Activated CD4-positive, alpha-beta T cell treated with anti-CD3 and anti-CD28 coated beads, Interleukin-2, amount 10 ng/mL, durations not matched to agents 7 days and 5 days (primary cell): ENCODE measurements at places on chromosomes 5 and 9.

DNA sequence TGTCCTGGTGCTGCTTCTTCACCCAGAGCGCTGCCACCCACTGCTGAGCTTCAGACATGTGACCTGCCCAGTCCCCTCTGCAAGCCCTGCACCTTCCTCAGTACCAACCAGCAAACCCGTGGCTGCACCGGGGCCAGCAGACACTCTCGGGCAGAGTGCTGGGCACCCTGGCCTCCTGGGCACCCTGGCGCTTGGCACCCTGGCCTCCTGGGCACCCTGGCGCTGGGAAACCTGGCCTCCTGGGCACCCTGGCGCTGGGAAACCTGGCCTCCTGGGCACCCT lies 31.7 kb upstream of the SLC12A7 start:
- no peak for DNase-seq

GRCh38 chr5:157456301-157456700 lies 3.7 kb upstream of the NIPAL4 start:
- no peak for DNase-seq

DNA sequence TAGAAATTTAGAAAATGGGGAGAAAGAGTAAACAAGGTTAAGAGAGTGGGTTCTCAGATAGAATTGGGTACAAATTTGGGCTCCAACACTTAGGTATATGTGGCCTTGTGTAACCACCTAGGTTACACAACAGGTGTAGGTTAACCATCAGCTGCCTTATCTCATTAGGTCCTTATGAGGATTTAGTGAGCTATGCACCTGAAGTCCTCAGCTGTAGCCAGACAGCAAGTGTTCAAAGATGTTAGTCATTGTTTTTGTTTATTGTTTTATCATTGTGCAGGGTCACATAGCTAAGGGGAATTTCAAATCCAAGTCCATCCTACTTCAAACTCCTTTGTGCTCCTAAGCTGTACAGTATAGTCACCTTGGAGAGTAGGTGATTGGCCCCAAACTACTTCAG lies 970 bp upstream of the TRIM32 start:
- no peak for DNase-seq

DNA sequence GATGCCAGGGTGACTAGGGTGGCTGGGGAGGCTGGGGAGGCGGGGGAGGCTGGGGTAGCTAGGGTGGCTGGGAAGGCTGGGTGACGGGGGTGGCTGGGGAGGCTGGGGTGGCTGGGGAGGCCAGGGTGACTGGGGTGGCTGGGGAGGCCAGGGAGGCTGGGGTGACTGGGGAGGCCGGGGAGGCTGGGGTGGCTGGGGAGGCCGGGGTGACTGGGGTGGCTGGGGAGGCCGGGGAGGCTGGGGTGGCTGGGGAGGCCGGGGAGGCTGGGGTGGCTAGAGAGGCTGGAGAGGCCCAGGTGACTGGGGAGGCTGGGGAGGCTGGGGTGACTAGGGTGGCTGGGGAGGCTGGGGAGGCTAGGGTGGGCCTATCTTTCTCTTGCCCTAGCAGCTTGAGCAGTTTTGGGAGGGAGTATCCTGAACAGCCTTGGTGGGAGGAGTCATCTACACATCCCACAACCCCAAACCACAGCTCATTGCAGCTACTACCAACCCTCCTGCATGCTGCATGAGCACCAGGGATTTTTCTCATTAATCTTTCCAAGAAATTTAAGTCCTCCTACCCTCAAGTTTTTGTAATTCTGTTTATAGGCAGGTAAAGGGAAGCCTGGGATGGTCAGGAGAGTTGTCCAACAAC lies 203.2 kb upstream of the IRX1 start:
- no peak for DNase-seq

- no peak for DNase-seq
These were observed 546.4 kb downstream of the EFNA5 start for GRCh38 chr5:107124376-107124775.

DNA sequence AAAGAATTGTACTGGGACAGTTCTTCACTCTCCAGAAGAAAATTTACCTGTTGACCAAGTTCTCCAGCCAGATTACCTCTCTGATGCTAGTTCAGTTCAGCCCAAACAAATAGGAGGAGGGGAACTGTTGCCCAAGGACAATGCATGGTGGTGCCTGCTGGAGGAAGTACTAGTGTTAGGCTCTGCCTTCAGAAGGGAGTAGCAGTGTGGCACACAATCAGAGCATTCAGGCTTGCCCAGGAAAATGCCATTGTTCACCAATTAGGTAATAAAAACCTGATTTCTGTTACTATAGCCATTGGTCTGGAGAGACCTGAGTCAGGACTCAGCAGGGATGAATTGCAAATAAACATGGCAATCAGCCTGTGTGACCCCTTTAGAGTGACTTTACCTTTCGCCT lies 720.8 kb upstream of the ZNF608 start:
- no peak for DNase-seq

DNA sequence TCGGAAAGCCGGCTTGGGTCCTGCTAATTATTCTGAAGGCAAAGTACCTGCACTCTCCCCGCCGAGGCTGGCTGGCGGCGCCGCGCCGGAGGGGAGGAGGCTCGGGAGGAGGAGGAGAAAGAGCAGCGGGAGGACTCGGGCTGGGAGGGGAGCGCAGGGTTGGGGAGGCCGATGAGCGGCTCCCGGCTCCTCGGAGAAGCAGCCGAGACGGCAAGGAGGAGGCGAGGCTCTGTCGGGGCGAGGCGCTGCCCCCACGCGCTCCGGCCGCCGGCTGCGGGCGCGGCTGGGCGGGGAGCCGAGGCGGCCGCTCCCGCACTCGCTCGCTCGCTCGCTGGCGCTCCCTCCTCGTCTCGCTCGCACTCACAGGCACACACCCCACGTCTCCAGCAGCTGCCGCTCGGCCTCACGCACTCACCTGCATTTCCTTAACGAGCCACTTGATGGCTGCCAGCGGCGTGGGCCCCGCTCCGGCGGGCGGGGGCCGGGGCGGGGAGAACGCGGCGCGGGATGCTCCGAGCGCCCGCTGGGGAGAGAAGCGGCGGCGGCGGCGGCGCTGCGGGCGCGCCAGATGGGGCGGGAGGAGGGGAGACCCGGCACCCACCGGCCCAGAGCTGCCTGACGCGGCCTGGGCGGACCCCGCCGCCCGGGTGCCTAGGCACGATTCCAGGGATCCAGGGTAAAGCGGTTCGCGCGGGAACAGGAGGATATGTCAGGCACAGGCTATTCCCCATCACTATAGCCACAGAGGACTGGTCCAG lies at the start of gene PTPRD:
Gene PTPRD, minus strand, starts transcription at position 362 of the 758 bp plus-strand sequence.
- peak; percentile 25 for DNase-seq

DNA sequence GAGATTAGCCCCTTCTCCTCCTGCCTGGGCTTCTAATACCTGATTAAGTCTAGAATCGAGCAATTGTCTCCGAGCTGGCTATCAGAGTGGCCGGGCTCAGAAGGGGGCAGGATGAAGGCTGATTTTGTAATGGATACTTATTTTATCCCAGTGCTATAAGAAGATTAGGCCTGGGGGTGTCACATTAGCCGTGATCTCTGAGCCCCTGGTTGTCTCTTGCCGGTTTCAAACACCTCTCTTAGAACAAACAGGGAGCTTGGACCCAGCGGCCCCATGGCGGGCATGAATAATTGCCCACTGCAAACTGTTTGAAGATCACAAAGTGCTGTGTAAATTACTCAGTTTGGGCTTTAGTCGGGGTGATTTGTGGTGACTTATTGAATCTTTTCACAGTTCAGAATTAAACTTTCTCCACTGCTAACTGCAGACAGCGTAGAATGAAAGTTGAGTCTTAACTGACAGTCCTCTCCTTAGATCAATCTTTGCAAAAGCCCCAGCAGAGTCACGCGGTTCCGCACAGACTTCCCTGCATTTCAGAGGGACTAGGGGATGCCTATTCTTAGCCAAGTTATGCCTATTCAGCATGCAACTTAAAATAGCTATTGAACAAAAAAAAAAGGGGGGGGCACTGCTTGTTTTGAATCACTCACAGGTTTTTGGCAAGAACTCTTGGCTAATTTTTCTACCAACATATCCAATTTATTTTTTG lies 200.6 kb upstream of the IRX1 start:
- no peak for DNase-seq

DNA sequence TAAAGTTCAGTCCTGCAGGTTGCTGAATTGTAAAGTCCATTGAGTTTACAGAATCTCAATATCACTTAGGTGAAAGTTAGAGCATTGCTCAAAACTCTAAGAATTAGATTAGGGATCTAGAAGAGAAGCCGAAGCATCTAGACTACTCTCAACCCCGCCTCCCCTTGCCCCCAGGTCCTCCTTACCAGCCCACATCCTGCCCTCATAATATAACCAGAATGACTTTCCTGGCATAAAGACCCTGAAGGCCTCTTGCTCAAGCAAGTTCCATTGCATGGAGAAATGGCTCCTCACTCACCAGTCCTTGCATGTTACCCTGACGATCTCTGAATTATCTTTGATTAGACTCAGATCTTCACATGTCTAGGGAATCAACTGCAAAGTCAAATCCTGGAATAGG lies 78.8 kb downstream of the SPATA31C2 start:
- DNase-seq: no peak

GRCh38 chr5:119913425-119913824 lies 284.1 kb downstream of the FAM170A start:
- no peak for DNase-seq

DNA sequence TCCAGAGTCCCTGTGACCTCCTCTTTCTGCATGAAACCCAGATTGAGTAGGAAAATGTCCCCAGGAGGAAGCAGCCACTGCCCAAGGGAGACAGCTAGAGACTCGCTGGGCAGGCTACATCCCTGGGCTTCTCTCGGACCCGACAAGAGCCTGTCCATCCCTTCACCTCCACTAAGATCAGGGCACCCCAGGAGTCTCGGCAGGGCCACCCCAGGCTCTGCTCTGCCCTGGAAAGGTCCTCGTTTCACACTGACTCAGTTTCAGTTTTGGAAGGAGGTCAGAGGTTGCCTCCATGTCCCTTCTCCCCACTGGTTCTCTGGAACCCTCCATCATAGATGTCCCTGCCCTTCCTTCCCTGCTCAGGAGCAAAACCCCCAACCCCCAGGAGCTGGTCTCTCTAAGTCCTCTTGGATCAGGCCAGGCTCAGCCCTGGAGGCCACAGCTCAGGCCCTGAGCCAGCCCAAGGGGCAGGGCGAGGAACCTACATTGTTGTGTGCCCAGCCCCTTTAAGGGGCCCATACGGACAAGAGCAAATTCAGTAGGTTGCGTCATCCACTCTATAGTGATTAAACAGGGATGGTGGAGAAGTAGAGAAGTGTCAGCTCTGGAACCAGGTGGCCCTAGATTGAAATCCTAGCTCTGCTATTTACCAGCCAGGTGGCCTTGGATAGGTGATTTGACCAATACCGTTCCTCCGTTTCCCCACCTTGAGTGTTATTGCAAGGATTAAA lies 37.4 kb downstream of the C9orf50 start:
- DNase-seq: no peak

GRCh38 chr5:14932902-14933469 lies 61.4 kb upstream of the ANKH start:
- no peak for DNase-seq

- DNase-seq: no peak
These were observed 69.4 kb downstream of the TMEM167A start for GRCh38 chr5:83007755-83008154.

DNA sequence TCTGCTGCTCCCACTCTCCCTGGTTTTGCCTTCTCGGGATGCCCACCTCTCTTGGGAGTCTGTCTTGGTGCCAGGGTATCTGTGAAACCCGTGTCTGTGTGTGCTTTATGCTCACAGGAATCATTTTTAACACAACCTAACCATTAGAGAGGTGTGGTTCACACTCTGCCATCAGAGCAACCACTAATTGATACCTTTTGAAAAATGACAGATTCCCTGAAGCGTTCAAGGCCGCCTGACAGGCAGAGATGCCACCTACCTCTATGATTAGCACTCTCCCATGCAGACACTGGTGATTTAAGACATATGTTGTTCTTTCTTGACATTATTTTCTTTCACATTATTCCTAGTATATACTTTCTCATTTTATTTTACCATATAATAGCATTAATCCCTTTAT lies 207.3 kb upstream of the SGCD start:
- no peak for DNase-seq

DNA sequence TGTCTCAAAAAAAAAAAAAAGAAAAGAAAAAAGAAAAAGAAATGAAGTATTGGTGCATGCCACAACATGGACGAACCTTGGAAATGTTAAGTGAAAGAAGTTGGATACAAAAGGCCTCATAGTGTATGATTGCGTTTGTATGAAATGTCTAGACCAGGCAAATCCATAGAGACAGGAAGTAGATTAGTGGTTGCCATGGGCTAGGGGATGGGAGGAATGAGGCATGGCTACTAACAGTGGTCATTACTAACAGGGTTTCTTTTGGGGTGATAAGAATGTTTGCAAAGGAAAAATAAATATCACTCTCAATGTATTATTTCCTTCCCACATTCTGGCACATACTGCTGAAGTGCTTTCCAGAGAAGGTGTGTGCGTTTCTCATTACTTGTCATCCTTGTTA lies 44.1 kb downstream of the UGCG start:
- DNase-seq: no peak

GRCh38 chr5:155260798-155261197 lies 247.2 kb downstream of the KIF4B start:
- DNase-seq: no peak

DNA sequence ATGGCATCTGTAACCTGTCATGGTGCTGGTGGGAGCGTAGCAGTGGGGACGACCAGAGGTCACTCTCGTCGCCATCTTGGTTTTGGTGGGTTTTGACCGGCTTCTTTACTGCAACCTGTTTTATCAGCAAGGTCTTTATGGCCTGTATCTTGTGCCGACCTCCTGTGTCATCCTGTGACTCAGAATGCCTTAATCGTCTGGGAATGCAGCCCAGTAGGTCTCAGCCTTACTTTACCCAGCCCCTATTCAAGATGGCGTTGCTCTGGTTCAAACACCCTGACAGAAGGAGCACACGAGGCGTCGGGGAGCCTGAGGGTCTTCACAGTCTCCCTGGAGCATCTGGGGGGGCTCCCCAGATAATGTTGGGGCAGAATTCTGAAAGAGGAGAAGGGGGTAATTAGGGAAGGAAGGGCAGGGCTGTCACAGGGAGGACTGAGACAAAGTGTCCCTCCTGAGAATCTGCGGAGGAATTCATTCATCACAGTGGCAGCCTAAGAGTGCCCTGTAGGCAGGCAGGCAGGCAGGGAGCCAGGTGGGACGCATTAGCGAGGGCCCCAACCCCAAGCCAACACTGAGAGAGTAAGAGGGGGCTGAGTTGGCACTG lies 21.3 kb upstream of the NCS1 start:
- no peak for DNase-seq

DNA sequence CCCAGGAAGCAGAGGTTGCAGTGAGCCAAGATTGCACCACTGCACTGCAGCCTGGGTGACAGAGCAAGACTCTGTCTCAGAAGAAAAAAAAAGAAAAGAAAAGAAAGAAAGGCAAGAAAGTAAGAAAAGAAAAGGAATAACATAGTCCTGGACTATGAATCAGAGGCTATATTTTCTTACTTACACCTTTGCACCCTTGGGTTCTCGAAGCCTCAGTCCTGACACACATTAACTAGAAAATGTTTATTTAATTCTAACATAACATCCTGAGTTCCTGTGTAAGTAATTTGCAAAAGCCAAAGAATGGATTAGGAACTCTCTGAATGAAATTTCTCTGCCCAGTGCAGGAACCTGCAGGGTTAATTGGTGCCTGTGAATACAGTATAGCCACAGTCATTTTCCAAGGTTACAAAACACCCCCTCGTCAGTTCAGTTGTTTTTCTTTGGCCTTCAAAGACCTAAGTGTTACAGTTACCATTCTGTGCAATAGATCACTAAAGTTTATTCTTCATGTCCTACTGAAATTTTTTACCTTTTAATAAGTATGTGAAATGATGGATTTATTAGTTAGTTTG lies 147.6 kb downstream of the SV2C start:
- DNase-seq: no peak

GRCh38 chr5:74500110-74500917 lies 140.2 kb downstream of the ENC1 start:
- no peak for DNase-seq

- no peak for DNase-seq
These were observed 657.6 kb upstream of the ZNF608 start for GRCh38 chr5:125404056-125404455.

- DNase-seq: no peak
These were observed 86.1 kb upstream of the LRRTM2 start for GRCh38 chr5:138961221-138961620.
